ENCODE measurements at places on chromosomes 5 and 9.

DNA sequence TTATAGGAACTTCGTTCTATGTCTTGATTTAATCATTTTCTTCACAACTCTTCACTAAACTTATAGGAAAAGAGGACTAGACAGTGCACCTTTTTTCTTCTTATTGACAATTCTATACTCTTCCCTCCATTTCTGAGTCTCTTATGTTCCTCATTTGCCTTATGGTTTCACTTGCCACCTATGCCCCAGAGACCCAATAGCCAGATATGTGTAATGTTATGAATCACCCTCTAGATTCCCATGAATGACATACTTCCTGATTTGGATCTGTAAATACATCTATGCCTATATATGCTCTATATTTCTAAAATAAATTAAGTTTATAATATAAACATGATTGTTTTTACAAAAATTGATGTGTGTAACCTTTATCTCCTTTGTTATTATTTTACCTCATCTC is 514.1 kb upstream of the MEF2C start:
- no peak for DNase-seq

GRCh38 chr5:148952097-148952867 is 110.6 kb downstream of the SH3TC2 start:
- no peak for DNase-seq

GRCh38 chr5:166349046-166349445 is 1942.4 kb upstream of the WWC1 start:
- no peak for DNase-seq

DNA sequence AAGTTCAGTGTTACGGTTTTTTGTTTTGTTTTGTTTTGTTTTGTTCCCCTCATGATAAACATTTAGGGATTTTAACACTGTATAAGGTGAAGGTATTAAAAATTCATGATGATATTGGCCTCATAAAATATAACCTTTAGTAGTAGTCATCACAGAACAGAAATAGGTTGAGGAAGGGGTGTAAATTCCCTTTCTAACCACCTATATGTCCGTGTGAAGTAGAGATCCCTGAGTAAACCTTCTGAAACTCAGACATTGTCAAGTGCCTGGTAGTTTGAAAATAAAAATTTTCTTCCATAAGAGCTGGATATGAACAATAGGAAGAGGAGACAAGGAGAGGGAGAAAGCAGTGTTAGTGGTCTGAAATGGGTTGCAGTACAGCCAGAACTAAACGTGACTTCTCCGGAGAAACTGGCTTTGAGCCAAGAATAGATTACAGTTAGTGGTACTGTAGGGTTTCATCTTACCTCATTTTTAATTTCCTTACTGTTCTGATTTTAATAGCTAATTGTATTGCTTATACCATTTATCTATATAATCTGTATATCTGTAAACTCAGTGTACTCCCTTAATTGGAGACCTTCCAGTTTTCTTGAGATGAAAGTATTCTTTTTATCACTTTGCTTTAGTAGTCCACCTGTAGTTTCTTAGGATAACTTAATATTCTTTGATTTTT is 18.3 kb downstream of the UGCG start:
- no peak for DNase-seq

- DNase-seq, result no peak
Measured at GRCh38 chr9:73437758-73438157, 286.1 kb downstream of the ANXA1 start.

DNA sequence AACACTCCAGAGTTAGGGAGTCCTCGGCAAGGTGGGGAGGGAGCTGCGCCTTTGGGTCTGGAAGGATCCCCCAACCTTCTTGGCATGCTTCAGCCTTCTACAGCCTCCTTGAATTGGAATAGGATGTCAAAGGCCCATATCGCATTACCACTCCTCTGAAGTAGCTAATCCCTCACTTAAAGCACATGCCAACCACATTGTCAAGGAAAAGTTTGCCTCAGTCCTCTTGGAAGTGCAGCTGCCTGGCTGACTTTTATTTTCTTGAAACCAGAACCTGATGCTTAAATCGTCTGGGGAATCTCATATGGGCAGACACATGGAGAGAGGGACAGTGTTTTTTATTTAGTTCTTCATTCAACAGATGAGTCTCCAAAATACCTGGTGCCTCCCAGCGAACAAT is 14.5 kb downstream of the CXCL14 start:
- DNase-seq, result peak; percentile 61

DNA sequence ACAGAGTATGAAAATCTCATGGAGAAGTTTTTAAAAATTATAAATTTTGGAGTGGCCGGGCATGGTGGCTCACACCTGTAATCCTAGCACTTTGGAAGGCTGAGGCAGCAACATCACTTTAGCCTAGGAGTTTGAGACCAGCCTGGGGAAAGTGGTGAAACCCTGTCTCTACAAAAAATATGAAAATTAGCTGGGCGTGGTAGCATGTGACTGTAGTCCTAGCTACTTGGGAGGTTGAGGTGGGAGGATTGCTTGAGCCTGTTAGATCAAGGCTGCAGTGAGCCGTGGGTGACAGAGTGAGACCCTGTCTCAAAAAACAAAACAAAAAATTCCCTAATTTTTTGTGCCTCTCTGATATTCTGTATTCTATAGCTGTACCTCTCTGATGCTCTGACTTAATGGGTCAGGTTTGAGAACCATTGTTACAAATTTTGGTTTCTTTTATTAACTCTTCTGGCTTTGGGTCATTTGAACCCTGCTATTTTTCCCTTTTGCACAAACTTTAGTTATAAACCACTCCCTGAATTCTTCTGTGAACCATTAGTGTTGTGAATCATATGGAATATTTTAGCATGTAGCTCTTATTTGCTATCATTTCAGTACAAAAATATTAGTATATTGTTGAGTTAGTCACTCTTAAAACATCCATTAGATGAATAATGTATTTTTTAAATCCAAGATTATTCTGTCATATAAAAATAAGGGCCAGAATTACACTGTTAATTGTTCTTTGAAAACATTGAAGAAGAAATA is 51.0 kb downstream of the FER start:
- DNase-seq, result no peak

GRCh38 chr5:127647361-127647958 is 1.4 kb upstream of the CTXN3 start:
- no peak for DNase-seq

DNA sequence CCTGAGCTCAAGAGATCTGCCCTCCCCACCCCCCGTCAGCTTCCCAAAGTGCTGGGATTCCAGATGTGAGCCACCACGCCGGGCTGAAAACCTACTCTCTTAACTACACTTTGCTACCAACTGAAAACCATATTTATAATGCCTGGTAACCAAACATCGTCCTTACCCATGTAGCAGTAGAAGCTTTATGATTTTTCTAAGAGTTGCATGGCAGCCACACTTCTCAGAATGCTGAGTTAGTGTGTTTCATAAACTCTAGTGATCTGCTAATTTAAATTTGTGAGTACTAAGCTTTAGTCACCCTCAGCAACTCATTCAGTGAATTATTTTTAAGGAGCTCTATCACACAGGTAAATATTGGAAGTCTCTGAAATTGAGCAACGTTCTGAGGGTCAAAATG is 478.4 kb downstream of the KDM4C start:
- no peak for DNase-seq

DNA sequence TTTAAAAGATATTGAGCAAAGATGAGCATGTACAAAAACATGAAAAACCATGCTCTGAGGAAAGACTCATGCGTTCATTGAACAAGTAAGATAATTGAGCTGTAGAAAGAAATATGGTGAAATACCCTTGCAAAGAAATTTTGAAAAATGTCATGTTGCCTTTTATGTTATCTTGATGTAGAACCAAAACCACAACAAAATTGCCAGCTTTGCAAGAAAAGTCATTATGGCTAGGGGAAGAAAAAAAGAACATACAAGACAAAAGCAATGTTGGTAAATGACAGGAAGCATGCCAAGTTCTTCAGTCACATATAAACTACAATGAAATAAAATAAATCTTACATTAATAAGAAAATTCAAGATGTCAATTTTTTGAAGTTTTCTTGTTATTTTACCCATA is 368.0 kb downstream of the IRX1 start:
- no peak for DNase-seq

DNA sequence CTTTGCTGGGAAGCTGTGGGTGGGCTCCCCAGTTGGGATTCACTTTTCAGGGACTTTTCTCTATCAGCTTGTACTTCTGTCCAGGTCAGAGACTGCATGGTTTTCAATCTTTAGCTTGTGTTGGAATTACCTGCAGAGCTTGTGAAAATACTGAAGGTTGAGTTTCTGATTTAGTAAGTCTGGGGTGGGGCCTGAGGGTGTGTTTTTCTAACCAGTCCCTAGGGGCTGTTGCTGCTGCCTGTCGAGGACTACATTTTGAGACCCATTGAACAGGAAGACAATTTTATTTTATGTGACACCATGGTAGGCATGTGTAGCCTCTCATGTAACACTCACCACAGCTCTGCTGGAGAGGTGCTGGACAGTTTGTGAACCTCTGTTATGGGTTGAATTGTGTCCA is 14.7 kb upstream of the MLANA start:
- no peak for DNase-seq

- DNase-seq, result no peak
Measured at GRCh38 chr5:169126481-169127021, 174.4 kb downstream of the SLIT3 start.

- no peak for DNase-seq
Measured at GRCh38 chr5:130666462-130666861, 498.6 kb downstream of the HINT1 start.

GRCh38 chr5:163503106-163504078 is 2.0 kb upstream of the MAT2B start:
- DNase-seq, result no peak

GRCh38 chr9:91118704-91119025 is 243.1 kb downstream of the AUH start:
- DNase-seq, result no peak

GRCh38 chr9:131695836-131696460 is 43.9 kb downstream of the RAPGEF1 start:
- DNase-seq, result no peak

GRCh38 chr9:28365728-28366127 is 792.4 kb upstream of the C9orf72 start:
- no peak for DNase-seq

- no peak for DNase-seq
Measured at GRCh38 chr9:134331186-134332025, 5.2 kb downstream of the RXRA start.

- no peak for DNase-seq
Measured at GRCh38 chr5:16548115-16548514, 68.7 kb downstream of the RETREG1 start.

- no peak for DNase-seq
Measured at GRCh38 chr5:74596927-74597326, 43.6 kb downstream of the ENC1 start.

DNA sequence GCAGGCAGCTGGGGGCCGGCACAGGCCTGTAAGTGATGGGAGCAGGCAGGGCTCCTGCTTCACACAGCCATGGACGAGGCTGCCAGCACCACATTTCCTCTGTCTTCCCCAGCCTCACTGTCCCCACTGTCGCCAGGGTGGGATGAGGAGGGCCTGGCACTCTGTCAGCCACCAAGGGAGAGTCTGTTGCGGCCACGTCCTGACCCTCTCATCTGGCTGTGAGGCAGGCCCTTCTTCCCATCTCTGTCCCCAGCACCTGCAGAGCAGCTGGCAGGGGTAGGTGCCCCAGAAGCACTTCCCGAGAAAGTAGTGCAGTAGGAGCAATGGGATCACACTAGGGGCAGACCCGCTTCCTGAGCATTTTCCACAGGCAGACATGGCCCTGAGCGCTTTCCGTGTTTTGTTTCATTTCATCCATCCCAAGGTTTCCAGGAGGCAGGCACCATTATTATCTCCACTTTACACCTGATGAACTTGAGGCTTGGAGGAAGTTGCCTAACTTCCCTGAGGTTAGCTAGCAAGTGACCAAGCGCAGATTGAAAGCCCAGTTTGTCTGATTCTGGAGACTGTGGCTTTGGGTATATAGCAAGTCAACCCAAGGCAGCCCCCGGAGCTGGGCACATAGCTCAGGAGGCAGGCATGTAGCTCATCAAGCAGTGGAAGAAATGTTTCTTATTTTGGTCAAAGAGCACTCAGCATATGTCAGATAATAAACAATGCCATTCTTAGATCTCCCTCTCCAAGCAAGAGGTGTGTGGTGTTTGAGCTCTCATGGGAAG is 202.4 kb downstream of the DAB2IP start:
- no peak for DNase-seq

DNA sequence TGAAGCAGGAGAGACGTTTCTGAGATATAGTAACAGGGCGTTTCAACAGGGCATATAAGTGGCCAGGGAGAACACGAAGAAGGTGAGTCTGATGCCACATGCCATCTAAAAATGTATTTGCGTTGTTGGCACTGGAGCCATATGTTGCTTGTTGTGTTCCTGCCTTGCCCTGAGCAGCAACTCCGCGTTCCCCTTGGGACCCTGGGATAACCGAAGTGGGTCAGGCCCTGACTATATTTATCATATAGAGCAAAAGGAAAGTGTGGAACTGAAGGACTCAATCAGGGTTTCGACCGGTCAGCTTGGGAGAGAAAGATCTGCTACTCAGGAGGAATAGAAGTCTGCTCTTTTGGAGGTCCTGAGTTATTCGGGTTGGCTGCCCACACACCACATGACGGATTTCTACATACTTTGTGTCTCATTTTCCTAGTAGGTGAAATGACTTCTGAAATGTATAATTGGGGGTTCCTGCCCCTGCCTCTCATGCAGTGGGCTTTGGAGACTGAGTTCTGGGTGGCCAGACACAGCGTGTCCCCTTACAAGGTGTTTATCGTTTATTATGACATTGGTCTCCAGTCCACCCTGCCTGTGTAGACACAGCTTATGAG is 3.0 kb downstream of the STC2 start:
- DNase-seq, result no peak

DNA sequence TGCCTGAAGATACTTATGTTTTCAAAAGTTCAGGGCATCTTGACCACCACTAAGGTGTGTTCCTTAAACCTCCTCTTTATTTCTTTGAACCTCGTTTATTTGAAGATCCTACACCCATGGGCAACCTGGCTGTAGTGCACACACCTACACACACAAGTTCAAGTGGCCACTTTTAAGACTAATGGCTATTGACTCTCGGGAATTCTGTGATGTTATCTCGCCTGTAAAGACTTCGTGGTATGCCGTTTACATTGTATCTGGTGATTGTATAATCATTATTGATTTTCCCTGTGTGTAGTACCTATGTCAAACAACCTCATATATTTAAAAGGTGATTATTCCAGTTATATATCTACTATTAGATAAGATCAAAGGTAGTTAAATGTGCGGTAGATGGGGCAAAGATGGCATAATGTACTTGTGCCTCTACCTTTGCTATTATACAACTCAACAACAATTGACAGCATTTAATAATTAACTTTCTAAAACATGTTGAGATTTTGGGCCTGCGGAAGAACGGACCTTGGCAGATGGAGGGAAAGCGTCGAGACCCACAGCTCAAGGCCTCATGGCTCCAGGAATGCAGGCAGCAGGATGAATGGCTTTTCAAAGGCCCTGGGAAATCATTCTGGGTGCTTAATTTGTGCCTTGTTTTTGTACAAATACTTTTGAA is 51.4 kb upstream of the IRX2 start:
- no peak for DNase-seq

DNA sequence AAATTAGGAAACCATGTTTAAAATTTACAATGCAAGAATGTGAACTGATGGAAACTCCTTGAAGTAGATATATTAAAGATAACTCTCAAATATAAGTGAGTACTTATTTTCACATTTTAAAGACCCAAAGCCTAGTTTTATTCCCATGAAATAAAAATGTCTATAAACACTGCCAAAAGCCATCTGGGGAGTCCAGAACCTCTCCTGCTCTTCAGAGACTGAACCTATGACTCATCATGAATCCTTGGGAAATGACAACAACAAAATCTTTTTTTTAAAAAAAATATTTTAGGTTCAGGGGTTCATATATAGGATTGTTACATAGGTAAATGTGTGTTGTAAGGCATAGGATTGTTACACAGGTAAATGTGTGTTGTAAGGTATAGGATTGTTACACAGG is 33.8 kb upstream of the FYB1 start:
- DNase-seq, result no peak

All from NCI-H524 treated with DMSO at 0.1 percent for 48 hours (cell line).